ENCODE measurements at places on chromosomes 3 and 15.
A peak's percentile ranks its signal among the peaks of the same experiment; 100 is the strongest.

DNA sequence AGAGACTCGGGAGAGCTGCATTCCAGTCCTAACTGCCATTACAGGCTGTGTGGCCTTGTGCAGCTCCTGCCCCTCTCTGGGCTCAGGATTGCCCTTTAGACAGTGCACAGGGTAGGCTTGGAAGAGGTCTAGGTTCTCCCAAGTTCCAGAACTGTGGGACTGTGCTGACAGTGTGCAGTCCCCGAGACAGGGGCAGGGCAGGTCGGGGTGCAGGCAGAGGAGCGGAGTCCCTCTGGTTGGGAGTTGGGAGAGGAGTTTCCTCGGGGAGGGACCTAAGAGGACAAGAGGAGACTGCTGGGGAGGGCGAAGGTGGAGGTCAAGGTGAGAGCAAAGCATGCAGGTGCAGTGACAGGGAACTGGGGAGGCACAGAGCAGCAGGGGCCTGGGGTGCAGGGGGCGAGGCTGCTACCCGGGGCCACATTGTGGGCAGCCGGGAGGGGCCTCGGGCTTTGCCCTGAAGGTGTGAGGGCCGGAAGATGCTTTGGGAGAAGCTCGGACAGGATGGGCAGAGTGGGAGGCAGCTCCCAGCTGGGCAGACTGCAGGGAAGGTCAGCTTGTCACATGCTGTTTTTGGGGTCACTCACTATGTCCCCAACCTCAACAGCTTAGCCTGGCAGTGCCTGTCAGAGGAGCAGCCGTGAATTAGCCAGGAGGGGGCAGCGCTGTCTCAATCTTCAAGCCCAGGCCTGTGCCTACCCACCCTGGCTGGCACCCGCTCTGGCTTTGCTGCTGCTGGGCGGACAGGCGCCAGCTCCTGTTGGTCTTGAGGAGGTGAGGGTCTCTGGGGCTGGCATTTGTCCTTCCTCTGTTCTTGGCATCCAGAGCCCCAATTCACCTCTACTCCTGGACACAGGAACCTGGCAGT, 15.4 kb upstream of the CSPG4 start:
- DNase-seq: peak; percentile 68

- no peak for DNase-seq
These were observed 14.4 kb downstream of the RTP1 start for GRCh38 chr3:187211532-187212195.

- no peak for DNase-seq
These were observed 39.6 kb upstream of the CTNNB1 start for GRCh38 chr3:41159588-41160189.

- DNase-seq: peak; percentile 32
These were observed 242.6 kb upstream of the TOPAZ1 start for GRCh38 chr3:43998836-43999727.

- DNase-seq: no peak
These were observed 43.2 kb downstream of the GOLIM4 start for GRCh38 chr3:168052515-168052914.
